GF-D8 (cell line): ENCODE measurements at places on chromosomes 4 and X.

DNA sequence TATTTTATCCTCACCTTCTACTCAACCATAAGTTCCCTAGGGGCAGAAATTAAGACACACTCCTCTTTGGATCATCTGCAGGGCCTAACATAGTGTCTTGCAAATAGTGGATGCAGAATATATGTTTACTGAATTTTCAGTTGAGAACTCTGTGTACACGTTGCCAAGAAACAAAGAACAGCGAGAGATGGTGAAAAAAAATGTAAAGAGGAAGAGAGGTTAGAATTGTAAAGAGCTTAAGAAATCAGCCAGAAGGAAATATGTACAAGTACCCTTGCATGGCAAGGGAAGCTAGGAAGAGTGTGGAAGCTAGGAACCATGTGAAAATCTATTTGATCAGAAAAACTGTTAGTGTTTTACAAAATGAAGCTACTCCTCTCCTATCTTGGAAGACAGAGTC is 431.0 kb downstream of the SMARCA1 start:
- no peak for DNase-seq

- DNase-seq = no peak
Observed at GRCh38 chrX:109403922-109404321, 78.0 kb downstream of the GUCY2F start.

DNA sequence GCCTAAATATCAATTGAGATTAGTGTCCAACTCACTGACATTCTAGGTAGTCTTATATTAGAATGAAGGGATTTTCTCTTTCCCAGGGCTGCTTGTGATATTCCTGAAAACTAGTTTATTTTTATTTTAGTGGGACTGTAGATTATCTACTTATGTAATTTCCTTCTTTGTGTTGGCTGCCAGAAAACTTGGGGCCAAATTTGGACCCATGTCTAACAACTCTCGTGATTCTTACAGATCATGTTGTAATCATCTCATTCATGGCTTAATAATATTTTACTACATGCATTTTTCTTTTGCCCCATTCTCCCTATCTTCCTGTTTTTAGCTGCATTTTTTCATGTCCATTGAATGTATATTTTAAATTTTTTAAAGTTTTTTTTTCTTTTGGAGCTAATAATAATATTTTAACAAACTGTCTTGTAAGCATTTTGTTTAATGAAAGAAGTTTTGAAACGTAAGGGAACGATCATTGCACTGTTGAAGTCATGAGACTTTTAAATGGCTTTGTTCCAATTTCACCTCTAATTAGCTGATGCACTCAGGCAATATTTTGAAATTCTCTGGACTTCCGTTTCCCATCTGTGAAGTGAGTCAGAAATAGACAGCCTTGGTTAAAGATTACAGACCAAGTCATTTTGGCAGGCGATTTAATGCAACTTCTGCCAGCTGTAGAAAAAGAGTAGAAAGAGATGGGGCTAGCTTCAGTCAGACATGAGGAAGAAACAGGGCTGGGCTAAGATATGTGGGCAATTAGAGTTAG is 14.3 kb upstream of the TDO2 start:
- peak; percentile 22 for DNase-seq

- DNase-seq = peak; percentile 7
Observed at GRCh38 chrX:71492231-71493065, 40.5 kb upstream of the OGT start.
